ENCODE measurements at places on chromosomes 4 and X.

DNA sequence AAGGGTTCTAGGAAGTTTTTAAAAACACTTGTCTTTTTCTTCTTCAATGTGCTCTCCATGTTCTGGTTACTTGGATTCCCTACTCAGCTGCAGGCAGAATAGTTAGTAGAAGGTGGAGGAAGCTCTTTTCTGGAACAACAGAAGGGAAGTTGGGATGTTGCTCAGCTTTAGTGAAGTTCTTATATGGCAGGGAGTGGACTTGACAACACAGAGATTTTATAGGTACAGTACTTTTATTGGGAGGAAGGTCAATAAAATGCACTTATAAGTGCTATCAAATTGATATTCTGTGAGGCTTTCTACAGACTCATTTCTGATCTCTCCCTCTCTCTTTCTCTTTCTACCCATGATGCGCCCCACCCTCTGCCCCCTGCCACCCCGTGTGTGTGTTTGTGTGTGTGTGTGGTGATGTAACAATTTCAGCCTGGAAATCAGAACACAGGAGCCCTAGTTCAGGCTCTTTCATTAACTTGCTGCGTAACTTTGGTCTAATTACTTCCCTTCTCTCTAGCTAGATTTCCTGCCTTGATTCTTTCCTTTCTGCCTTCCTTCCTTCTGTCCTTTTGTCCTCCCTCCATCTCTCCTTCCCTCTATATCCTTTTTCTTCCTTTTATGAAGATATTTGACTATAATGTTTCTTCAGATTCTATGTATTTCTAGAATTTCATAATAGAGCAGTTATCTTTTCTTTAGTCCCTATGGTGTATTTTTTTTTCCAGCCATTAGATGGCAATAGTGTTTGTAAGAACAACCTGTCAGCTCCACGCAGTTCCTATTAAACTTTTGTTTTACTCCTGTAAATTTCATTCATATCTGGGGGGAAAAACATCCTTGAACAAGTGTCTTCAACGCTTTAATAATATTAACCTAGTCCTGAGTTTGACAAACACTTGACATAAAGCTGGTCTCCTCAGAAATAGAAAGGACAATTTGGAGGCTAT, 37.1 kb downstream of the HEPH start:
- DNase-seq, result no peak

- peak; percentile 76 for DNase-seq
Observed at GRCh38 chr4:58776627-58777026, 1666.4 kb upstream of the IGFBP7 start.

DNA sequence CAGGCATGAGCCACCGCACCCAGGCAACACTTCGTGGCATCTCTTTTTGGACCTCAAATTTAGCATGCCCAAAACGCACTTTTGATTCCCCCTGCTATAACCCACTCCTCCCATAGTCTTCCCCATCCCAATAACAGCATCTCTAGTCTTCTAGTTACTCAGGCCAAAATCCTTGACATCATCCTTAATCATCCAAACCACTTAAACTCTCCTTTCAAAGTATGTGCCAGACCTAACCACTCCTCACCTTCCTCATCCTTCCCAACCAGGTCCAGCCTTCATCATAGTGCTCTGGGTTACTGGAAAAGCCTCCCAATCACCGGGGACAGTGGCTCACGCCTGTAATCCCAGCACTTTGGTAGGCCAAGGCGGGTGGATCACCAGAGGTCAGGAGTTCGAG, 41.9 kb downstream of the AFAP1 start:
- no peak for DNase-seq

GRCh38 chrX:105636667-105637066, 185.7 kb upstream of the NRK start:
- no peak for DNase-seq

- DNase-seq, result no peak
Observed at GRCh38 chr4:161188578-161188977, 975.2 kb downstream of the FSTL5 start.

GRCh38 chr4:5399790-5400421, 308.5 kb downstream of the EVC2 start:
- no peak for DNase-seq

DNA sequence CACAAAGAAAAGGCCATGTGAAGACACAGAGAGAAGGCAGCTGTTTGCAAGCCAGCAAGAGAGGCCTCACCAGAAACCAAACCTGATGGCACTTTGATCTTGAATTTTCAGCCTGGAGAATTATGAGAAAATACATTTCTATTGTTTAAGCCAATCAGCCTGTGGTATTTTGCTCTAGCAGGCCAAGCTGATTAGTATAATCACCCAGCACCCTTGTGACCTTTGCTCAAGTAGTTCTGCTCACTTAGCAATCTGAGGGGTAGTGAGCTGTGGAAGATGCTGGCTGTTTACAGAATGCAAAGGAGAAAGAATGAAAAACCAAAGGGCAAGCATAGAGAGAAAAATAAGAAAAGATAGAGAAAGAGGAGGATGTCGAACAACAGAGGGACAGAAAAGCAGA, 396.4 kb upstream of the BOD1L1 start:
- no peak for DNase-seq

DNA sequence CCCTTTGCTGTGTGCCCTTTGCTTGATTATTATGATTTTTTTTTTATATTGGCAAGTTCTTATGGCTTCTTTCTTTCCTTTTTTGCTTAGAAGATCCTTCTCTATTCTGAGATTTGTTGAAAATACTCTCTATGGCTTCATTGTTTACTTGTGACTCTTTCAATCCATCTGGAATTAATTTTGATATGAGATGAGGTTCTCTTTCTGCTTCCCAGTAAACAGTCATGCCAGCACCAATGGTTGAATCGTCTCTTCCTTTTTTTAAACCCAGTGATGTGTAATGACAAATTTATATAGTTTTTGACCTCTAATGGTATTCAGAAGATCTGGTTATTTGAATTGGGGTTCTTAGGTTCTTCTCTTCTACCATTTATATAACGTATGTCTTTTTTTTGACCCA, 121.8 kb downstream of the ARHGAP10 start:
- DNase-seq, result peak; percentile 69
